ENCODE measurements at places on chromosomes 12 and 14. TPM values are rescaled to one million over a fixed set of nuclear protein-coding genes. Genes with fewer than 3 reads are reported as not detected.

- DNase-seq, result no peak
Measured at GRCh38 chr12:87585882-87586557, 443.2 kb downstream of the C12orf50 start.

WSCD2 gene
- total RNA-seq, result 1.4 TPM

DNA sequence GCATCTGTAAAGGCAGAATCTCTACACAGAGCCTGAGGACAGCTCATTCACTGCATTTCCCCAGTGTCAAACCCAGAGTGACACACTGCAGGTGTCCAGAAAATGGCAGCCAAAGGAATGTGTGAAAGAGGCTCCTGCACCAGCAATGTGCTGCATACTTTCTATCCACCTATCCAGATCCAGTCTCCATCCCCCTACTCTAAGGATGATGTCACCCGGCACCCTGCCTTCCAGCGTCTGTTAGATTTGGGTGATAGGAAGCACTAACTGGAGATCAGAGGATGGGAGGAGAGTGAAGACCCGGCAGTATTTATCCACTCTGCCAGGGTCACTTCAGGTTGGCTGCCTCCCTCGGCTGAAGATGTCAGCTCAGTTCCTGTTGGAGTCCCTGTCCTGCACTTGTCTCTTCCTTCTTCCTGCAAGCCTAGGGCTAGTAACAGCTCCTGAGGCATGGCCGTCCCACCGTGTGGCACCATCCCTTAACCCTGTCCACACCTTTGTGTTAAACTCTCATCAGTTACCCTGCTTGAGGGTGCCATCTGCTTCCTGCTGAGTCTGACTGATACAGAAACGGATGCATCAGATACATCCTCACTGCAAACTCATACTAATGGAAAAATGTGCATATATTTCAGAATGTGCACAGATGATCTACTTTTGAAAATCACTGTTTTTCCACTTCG, 13.0 kb upstream of the GPR68 start:
- no peak for DNase-seq

DNA sequence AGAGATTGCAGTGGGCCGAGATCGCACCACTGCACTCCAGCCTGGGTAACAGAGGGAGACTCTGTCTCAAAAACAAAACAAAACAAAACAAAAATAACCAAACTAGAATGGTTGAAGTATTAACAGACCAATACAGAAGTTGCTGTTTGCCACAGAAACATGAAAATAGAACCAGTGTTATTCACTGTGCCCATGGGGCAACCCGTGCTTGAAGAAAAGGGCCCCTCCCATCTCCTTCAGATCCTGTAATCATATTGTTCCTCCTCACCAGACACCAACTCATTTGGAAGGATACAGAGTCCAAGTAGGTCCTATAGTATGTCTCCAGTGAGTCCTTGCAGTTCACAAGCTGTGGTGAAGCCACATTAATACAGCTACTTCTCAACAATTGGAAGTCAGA, 30.9 kb downstream of the SLC35F4 start:
- no peak for DNase-seq

DNA sequence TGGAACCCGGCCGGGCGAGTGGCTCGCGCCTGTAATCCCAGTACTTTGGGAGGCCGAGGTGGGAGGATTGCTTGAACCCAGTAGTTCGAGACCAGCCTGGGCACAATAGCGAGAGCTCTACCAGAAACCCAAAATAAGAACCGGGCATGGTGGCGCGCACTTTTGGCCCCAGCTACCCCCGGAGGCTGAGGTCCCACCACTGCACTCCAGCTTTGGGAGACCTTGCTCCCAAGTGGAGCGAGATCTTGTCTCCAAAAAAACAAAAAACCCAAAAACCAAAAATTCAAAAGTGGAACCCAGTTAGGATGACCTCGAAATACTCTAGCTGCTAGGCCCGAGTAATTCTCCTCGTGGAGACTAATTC, 769 bp upstream of the VTI1B start:
- DNase-seq, result no peak

MEG3 gene
- 1.0 TPM for total RNA-seq

Measured in neural crest cell (in vitro differentiated cells).